ENCODE measurements at places on chromosomes 4 and X.

GRCh38 chr4:57163530-57164459, 53.6 kb upstream of the IGFBP7 start:
- peak; percentile 21 for DNase-seq

GRCh38 chr4:176964116-176964691, 171.5 kb upstream of the VEGFC start:
- no peak for DNase-seq

DNA sequence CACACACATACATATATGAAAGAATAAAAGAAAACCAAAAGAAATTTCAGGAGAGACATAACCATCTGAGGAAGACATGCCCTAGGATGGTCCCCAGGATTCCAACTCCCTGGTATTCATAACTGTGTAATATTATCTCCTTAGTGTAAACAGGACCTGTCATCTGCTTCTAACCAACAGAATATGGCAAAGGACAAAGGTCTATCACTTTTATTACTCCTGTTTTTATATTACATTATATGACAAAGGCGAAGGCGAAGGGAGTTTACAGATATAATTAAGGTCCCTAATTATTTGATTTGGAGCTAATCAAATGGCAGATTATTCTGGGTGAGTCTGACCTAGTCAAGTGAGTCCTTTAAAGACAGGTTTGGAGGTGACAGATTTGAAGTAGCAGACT, 155.1 kb downstream of the MID1 start:
- DNase-seq, result no peak

GRCh38 chr4:25872851-25873631, 10.3 kb upstream of the SEL1L3 start:
- DNase-seq, result no peak

DNA sequence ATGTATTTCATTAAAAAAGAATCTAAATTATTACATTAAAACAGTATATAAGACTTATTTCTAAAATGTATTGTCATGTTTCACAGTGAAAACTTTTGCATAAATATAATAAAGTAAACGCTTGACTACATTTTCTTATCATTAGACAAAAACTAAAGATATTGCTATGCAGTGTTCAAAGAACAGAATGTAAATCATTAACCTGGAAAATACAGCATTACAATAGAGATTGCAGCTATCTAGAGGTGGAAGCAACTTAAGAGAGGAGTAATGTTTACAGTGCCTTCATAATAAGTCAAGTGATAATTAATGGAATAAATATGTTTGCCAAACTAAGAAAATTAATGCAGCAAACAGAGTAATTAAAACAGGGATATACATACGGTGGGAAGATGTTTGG, 940.9 kb downstream of the FSTL5 start:
- DNase-seq, result no peak

- DNase-seq, result no peak
Observed at GRCh38 chr4:138299881-138300280, 57.7 kb upstream of the SLC7A11 start.

DNA sequence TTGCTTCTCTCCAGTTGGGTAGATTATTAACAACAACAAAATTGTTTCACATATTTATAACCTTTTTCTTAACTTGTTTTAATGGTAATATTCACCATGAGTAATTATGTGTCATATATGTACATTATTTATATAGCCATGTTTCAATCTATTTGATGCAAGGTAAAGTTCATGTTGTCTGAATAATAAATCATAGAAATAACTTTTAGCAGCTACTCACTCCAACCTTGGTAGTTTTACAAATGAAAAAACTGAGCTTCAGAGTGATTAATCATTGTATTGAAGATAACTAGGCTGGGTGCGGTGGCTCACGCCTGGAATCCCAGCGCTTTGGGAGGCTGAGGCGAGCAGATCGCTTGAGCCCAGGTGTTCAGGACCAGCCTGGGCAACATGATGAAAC, 46.0 kb downstream of the TMA16 start:
- no peak for DNase-seq

DNA sequence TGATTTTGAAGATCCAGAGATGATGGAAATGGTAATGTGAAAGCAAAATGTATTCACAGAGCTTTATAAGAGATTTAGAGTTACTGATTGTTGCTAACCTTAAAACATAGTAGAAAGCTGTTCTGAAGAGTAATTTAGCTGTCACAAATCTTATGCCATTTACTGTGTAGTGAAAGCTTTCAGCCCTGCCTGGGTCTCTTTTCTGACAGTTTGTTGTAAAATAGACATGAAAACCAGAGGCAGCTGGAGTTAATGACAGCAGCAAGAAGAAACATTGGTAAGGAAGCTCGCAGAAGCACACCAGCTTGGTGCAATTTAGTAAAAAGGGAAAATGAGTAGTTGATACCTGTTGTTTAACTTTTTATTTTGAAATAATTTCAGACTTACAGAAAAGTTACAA, 21.1 kb downstream of the POLR2B start:
- DNase-seq, result no peak

- no peak for DNase-seq
Observed at GRCh38 chrX:69618803-69619202, 2.9 kb downstream of the EDA start.

DNA sequence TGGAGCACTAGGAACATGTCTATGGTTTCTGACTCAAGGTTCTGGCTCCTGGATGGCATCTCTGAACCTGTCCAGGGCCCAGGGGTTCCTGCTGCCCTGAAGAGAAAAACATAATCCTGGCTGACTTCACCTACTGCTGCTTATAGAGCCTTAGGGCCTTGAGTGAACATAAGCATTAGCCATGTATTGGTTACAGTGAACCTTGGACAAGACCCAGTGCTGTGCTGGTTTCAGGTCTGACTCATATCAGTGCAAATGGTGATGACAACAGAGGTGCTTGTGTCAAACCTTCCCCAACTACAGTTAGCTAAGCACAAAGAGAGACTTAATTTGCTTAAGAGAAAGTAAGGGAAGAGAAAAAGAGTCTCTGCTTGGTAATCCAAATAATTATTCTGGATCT, 1047.2 kb downstream of the GLUD2 start:
- no peak for DNase-seq

GRCh38 chrX:97968376-97969163, 1084.9 kb downstream of the RPA4 start:
- DNase-seq, result no peak

DNA sequence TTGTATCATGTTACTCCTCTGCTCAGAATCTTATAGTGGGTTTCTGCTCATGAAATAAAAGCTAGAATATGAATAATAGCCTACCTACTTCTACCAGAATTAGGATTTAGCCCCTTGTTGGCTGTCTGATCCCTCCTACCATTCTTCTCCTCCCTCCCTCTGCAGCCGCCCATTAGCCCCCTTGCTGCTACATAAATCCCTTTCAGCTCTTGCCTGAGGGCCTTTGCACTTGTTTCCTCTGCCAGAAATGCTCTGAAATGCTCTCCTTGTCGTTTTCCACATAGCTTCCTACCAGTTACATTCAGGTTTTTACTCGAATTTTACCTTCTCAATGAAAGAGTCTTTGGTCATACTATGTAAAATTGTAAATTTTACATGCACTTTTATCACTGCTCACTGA, 159.2 kb downstream of the ADGRL3 start:
- no peak for DNase-seq

GRCh38 chr4:54333657-54334056, 104.6 kb downstream of the PDGFRA start:
- DNase-seq, result no peak

DNA sequence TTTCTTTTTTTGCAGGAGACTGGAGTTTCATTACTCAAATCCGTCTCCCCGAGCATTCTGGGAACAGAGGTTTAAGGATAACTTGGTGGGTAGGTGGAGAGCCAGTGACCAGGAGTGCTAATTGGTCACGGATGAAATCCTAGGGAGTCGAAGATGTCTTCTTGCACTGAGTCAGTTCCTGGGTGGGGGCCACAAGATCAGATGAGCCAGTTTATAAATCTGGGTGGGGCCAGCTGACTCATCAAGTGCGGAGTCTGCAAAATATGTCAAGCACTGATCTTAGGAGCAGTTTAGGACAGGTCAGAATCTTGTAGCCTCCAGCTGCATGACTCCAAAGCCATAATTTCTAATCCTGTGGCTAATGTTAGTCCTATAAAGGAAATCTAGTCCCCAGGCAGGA, 741.3 kb downstream of the PCDH7 start:
- DNase-seq, result no peak

- no peak for DNase-seq
Observed at GRCh38 chrX:149762696-149763614, 10.9 kb upstream of the HSFX1 start.

DNA sequence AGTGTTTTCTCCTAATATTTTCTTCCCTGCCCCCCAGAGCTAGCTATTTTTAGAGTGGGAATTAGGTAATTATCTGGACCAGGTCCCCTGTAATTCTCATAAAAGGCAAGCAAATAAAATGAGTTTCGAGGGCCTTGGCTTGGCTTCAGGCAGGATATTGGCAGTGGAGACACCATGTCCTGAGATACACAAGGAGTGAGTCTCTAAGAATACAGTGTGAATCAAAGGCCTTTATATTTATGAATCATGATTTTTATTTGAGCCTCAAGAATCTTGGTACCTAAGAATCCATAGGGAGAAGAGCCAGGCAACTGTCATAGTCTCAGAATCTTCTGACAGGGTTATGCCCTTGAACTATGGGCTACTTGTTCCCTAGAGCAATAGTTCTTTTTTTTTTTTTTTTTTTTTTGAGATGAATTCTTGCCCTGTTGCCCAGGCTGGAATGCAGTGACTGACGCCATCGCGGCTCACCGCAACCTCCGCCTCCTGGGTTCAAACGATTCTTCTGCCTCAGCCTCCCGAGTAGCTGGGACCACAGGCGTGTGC, 205.4 kb downstream of the LDB2 start:
- DNase-seq, result no peak

- DNase-seq, result no peak
Observed at GRCh38 chr4:100968046-100968445, 379.3 kb downstream of the PPP3CA start.

DNA sequence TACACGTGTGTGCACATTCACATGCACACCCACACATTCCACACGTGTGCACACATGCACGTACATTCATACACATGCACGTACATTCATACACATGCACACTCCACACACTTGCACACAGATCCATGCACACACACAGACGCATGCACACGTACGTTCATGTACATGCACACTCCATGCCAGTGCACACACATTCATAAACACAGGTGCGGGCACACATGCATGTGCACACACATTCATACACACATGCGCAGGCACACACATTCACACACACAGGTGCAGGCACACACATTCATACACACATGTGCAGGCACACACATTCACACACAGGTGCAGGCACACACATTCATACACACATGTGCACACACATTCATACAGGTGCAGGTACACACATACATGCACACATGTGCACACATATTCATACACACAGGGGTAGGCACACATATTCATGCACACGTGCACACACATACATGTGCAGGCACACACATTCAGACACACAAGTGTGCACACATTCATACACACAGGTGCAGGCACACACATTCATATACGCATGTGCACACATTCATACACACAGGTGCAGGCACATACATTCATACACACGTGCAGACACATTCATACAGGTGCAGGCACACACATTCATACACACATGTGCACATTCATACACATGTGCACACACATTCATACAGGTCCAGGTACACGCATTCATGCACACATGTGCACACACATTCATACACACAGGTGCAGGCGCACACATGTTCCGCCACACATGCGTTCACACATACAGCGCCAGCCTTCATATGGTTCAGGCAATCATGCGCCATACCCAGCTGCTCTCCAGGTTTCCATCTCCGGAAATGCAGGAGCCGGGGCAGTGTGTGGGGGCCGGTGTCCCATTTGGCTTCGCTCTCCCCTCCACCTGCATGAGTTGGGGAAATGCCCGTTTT, 124.8 kb downstream of the HMX1 start:
- DNase-seq, result no peak

GRCh38 chrX:104522386-104522785, 43.6 kb upstream of the IL1RAPL2 start:
- no peak for DNase-seq

- DNase-seq, result no peak
Observed at GRCh38 chrX:52346174-52347165, 22.4 kb upstream of the XAGE2 start.

GRCh38 chr4:55032788-55033187, 92.6 kb downstream of the KDR start:
- DNase-seq, result no peak

- no peak for DNase-seq
Observed at GRCh38 chr4:157713342-157713741, 459.5 kb downstream of the GASK1B start.

DNA sequence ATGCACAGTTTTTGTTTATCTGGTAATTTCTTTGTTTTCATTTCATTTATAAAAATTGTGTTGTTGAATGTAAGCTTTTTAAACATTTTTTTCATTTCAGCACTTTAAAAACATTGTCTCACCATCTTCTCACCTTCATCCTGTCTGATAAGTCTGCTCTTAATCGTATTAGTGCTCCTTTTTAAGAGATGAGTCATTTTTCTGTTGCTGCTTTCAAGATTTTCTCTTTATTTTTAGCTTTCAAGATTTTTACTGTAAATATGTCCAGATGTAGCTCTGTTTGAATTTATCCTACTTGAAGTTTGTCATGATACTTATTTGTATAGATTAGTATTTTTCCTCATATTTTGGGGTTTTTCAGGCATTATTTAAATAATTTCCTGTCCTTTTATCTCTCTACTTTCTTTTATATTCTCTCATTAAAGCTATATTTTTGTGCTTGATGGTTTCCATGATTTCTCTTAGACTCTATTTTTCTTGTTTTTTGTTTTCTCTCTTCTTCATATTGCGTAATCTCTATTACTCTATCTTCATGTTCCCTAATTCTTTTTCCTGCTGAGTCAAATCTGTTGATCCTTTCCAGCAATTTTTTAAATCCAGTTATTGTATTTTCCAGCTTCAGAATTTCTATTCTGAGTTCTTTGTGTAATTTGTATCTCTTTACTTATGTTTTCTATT, 1400.4 kb upstream of the PCDH7 start:
- no peak for DNase-seq

GRCh38 chr4:168584321-168584771, 87.5 kb downstream of the PALLD start:
- no peak for DNase-seq

DNA sequence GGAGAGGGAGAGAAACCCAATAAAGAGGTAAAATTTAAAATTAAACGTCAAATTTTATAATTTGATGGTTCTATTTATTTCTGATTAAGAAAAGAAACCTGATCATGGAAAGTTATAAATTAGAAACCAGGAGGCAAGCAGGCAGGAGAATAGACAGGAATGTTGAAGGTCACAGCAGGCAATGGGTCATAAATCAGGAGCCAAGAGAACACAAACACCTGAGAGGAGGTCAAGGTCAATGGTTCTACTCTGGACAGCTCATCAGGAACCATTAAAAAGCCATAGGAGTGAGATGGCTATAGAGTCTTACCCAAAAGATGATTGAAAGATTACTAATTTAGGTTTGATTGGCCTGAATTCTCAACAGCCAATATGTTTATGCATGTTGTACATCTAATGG, 126.9 kb upstream of the HCCS start:
- no peak for DNase-seq

DNA sequence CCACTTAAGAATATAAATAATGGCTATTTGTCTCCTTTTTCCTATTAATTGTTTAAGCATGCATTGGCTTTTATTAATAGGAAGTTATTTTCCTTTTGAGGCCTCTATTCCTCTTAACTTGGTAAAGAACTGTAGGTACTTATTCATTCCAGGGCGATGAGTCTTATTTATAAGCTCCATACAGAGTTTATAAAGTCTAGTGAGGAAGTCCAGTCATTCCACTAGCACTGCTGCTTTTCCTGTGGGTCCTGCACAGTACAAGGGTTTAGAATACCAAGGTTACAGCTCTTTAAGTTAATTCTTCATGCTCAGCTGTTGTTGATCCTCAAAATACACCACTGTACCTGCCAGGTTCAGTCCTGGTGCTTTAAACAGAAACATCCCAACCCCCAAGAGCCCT, 28.5 kb upstream of the WNK3 start:
- DNase-seq, result no peak

All from stimulated activated CD8-positive, alpha-beta memory T cell treated with anti-CD3 and anti-CD28 coated beads, Interleukin-4, amount 100 ng/mL, for 4 hours (primary cell).